Activated T-cell treated with anti-CD3 and anti-CD28 coated beads, Interleukin-2, amount 50 U/mL, for 1 hour (primary cell): ENCODE measurements at places on chromosomes 13 and 19.

DNA sequence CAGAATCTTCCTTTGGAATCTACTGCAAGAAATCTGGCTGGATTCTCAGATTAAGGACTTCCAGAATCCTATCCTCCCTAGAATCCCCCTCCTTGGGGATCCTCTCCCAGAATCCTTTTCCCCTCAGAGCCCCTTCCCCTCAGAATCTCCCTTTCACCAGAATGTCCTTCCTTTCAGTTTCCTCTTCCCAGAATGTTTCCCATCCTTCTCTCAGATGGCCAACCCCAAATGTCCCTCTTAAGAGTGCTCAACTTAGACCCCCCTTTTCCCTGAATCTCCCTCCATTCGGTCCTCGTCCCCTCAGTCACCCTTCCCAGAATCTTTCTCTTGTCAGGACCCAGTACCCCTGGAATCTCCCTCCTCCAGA lies 584 bp upstream of the RPS16 start:
- no peak for DNase-seq

GRCh38 chr13:113470073-113470472 lies 16.8 kb upstream of the ADPRHL1 start:
- no peak for DNase-seq

- DNase-seq: no peak
Observed at GRCh38 chr19:48975947-48976847, 11.1 kb downstream of the FTL start.

DNA sequence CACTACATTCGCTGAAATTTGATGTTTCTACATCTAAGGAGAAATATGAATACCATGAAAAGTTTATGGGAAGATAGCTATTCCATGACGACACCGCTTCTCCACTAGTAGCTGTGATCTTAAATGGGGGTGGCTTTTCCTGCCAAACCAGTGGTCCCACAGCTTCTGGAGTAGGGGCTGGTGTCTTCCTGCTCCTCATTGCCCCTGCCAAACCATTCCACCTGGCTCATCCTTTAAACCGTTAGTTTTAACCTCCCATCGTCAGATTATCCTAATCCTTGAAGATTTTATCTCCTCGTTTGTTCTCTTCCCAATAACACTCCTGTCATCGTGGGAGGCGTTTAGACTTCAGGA lies 568 bp upstream of the ZNF230 start:
- no peak for DNase-seq

- no peak for DNase-seq
Observed at GRCh38 chr19:13538601-13539253, 32.4 kb upstream of the CACNA1A start.

DNA sequence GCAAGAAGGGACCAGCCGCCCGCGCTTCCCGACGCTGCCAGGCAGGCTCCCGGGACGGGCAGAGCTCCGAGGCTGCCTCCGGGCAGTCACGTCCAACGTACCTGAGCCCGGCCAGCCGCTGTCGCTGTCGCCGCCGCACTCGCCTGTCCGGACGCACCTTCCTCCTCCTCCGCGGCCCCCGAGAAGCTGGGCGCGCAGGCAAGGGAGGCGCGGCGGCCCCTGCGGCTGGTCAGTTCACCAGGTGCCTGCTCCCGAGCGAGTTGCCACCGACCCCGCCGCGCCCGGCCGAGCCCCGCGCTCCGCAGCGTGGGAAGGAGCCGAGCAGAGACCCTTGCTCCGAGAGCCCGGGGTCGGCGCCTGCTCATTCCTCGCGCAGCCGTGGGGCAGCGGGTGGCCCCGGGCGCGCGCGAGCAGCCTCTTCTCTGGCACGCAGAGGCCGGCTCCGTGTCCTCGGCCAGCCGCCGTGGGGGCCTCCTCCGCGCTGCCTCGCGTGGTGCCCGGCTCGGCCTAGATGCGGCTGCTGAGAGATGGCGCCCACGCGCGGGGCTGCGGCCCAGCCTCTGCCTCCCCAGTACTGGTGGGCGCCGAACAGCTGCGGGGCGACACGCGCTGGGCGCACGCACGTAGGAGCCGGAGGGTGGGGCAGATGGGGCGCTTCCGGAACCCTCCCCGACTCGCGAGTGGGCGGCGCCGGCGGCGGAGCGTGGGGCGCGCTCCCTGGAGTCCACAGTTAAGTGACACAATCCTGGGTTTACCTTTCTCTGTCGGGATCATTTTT lies 419.4 kb downstream of the UQCRFS1 start:
- no peak for DNase-seq

DNA sequence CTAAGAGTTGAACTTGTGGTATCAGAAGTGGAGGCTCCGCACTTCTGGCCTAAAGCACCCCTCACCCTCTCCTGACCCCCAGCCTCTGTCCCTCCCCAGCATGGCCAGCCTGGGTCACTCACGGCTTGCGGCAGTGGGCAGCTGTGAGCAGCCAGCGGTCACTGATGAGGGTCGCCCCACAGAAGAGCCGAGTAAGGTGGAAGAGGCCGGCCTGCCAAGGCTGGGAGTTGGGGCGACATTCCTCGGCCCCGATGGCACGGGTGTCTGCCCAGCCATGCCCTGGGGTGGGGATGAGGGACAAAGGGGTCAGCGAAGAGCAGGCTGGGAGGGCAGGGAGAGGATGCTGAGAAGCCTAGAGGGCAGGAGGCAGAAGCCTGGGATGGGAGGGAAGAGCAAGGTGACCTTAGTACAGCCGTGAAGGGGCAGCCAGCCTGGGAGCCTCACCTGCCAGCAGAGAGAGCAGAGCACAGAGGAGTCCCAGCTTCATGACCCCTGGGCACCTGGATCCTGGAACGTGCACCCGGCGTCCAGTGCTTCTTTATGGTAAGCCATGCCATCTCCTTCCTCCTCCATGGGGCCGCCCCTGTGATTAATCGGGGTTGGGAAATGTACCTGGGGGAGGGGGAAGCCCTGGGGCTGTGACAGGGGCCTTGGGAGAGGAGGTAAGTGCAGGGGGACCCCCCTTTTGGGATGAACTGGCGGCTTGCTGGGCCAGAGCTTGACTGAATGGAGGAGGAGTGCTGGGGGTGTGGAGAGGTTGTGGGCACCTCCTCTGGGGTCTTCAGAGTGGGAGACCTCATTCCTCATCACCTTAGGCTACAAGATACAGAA lies 7.9 kb upstream of the KLK8 start:
- no peak for DNase-seq

- DNase-seq: no peak
Observed at GRCh38 chr19:38715555-38715954, 28.7 kb downstream of the CAPN12 start.

DNA sequence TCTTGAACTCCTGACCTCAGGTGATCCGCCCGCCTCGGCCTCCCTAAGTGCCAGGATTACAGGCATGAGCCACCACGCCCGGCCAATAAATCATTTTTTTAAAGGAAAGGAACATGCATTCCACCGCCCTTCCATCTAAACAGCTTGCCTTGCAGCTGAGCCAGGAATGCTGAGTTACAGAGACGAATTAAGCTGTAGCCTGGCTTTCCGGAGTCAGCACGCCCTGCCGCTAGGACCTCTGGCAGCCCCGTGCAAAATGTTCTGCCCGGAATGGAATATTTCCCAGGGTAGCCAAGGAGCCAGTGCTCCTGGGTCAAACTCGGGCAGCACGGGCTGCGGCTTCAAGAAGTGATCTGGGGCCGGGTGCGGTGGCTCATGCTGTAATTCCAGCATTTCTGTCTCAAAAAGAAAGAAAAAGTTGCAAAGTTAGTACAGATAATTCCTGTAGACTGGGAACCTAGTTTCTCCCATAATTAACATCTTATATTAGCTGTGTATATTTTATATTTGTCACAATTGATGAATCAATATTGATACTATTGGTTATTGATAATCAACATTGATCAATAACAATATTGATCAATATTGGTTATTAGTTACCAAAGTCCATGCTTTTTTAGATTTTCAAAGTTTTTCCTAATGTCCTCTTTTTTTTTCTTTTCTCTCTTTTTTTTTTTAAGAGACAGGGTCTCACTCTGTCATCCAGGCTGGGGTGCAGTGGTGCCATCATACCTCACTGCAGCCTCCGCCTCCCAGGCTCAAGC lies 19.2 kb downstream of the ATCAY start:
- DNase-seq: no peak

- peak; percentile 85 for DNase-seq
Observed at GRCh38 chr19:1113030-1113985, 9.5 kb downstream of the GPX4 start.

- DNase-seq: no peak
Observed at GRCh38 chr19:33678796-33679585, 57.2 kb downstream of the CHST8 start.

- no peak for DNase-seq
Observed at GRCh38 chr19:53183146-53183764, 9.9 kb downstream of the ZNF665 start.

DNA sequence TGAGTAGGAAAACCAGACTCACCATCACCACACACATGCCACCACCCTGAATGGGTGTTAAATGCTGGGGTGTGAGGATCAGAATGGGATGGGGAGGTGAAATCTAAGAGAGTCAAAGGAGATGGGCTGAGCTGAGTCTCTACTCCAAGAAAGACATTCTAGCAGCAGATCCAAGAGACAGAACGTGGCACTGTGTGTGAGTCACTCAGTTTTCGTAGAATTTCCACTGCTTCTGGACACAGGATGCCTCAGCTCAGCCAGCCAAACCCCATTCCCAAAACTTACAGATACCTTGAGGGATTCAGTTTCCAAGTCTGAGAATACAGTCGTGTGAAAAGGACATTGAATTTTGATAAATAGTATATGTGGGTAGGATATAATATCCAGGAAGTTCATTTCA lies 7.3 kb upstream of the CYP2A7 start:
- DNase-seq: no peak
